ENCODE measurements at places on chromosomes 7 and 10. TPM values are rescaled to one million over a fixed set of nuclear protein-coding genes. Genes with fewer than 3 reads are reported as not detected.

DNA sequence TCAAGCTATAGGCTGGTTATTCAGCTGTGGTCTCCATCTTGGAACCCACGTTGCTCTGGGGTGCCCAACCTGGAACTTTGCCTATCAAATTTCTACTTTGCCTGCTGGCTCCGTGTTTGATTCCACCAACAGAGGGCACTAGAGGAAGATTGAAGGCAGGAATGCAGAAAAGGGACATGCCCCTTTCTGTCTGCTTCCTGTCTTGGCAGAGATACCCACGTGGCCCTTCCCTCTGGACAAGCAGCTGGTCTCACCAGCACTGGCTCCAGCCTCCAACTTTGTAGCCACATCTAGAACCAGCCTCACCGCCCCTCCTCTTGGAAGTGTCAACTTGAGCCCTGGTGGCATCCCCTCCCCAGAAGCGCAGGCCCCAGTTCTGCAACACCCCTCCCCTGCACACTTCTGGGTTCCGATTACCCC is 52.1 kb upstream of the ZNF438 start:
- no peak for DNase-seq

DNA sequence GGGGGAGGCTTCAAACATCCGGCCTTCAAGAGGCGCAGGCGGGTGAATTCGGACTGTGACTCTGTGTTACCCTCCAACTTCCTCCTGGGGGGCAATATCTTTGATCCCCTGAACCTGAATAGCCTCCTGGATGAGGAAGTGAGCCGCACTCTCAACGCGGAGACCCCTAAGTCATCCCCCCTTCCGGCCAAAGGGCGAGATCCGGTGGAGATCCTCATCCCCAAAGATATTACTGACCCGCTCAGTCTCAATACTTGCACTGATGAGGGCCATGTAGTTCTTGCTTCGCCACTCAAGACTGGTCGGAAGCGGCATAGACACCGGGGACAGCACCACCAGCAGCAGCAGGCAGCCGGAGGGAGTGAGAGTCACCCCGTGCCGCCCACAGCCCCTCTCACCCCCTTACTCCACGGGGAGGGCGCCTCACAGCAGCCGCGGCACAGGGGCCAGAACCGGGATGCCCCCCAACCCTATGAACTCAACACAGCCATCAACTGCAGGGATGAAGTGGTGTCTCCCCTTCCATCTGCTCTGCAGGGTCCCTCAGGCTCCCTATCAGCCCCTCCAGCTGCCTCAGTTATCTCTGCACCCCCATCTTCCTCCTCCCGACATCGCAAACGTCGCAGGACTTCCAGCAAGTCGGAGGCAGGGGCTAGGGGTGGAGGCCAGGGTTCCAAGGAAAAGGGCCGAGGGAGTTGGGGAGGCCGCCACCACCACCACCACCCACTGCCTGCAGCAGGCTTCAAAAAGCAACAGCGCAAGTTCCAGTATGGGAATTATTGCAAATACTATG is 1.1 kb downstream of the MEPCE start:
- no peak for DNase-seq

DNA sequence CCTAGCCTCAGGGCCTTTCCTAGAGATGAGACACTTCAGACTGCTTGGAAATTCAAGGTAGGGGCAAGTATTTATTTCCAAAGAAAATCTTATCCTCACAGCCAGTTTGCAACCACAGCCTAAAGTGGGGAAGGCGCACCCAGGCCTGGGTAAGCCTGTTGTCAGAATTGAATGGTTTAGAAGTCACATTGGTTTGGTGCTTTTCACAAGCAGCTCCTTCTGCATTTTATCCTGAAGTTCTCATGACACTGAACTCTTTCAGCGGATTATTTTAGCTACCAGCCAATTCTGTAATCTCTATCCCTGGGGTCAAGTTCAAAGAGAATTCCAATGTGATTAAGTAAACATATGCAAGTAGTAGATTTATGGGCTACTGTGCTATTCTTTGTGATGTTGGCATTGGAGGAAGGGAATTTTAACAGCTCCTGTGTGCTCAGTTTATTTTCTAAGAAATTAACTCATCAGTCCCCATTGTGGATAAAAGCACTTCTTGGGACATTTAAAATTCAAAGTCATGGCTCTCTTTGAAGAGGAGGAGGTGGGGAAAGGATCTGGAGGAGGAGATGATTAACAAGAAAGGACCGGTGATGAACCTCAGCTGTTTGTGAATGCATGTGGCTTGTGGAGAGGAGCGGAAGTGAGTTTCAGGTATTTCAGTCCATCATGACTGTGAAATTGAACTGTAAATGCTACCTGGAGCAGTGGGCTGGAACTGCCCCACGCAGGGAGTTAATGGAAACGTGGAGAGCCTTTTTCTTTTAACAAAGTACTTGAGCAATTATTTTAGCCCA is 90.2 kb upstream of the CACUL1 start:
- DNase-seq = no peak

- no peak for DNase-seq
Measured at GRCh38 chr7:48389977-48390376, 218.7 kb downstream of the ABCA13 start.

DNA sequence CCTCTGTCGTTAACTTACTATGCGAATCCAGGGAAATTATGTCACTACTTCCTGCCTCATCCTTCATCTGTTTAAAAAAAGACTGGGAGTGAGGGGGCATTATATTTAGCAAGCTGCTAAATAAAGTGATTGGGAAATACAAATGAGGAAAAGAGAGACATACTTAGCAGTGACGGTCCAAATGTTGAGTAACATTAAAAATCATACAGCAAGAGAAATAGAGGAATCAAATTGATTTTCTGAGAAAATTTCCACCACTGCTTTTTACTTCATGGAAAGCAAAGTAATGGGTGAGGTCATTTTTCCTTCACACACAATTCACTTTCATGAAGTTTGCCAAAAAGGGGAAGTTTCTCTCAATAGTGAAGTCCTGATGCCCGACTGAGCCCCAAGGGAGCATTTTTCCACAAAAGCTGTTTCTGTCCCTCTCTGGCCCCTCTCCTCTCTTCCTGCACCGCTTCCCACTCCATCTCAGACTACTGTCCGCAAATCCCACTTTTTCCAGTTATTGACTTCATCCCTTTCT is 61.9 kb upstream of the ADO start:
- DNase-seq = no peak

DNA sequence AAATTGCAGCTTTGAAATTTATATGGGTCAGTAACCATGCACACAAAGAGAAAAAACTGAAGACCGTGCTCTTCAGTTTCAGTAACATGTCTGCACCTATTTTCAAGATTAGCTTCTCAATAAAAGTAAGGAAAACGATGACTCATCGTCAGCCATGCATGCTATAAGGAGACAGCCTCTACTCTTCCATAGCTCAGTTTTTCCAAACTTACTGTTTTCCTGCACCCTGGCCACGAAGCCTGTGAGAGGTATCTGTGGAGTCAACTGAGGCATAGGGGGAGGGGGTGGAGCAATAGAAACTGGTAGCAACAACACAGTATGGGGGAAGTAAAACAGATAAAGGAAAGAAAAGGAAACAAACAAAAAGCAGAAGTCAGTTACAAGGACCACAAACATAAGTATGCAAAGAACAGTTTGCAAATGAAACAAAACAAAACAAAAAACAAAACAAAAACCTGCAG is 58.0 kb downstream of the PDSS1 start:
- DNase-seq = no peak

GRCh38 chr10:15419279-15419874 is 48.3 kb upstream of the FAM171A1 start:
- no peak for DNase-seq

DNA sequence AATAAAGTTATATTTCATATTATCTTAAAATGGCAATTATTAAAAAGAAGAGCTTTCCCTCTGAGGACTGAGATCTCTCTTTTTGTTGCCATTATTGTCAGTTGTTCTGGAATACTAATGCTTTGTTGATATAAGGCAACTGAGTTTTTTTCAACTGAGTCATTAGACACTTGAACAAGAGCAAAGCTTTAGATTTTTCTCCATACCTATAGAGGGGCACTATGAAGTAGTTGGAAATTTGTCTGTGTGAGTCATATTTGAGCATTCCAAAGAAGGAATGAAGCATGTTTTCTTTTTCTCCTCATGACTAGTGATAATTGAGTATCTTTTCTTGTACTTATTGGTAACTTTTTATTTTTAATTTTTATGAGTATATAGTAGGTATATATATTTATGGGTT is 24.5 kb downstream of the RPA3 start:
- no peak for DNase-seq

DNA sequence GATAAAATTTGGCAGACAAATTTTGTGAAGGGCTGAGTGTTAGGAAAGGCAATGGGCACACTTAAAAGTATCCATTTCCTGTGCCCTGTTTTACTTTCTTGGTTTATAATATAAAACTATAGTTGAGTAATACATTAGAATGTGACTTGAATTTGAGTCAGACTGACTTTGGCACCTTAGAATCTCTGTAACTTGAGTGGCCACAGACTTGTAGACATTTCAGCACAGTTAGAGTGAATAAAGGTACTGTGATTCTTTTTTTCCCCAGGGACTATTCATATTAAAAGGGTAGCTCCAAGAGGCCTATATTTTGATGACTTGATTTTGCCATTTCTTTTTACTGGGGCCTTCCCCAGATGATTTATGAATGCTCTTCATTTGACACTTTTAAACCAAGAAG is 22.4 kb downstream of the GBF1 start:
- no peak for DNase-seq

DNA sequence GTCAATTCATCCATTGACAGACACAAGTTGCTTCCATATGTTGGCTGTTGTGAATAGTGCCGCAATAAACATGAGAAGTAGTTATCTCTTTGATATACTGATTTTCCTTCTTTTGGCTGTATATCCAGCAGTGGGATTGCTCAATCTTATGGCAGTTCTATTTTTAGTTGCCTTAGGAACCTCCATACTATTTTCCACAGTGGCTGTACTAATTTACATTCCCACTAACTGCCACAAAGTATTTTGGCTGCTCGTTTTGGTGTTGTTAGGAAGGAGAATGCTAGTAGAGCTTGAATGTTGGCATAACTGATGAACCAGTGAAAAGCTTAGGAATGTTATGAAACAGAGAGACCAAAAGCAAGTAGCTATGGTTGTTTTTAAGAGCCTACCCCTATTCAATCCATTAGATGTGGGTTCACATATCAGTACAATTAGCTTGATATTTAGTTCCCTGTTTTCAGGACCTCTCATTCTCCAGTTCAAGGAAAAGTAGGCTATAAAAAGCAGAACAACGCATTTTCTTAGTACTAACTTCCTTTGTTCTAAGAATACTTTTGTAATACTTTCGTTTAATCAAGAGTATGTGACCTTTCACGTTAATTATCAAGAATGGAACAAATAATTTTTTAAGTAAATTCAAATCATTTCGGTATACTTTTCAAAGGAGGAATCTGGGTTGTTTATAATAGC is 100.3 kb downstream of the FAS start:
- DNase-seq = no peak

- DNase-seq = no peak
Measured at GRCh38 chr10:101880232-101880573, 36.6 kb upstream of the KCNIP2 start.

DNA sequence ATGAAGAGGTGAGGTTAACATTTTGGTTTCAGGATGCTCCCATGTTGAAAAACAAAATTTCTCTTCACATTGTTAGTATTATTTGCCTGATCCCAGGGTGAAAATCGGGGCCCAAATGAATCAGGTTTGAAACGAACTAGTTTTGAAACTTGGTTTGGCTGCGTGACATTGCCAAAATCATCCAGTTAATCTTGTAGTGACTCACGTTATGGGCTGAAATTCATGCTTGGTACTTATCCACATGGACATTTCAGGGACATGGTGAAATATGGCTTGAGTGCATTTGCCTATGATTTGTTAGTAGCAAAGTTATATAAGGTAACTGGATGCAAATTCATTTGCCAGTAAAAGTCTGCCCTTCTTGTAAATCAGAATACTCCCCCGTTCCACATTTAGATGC is 97.3 kb downstream of the CFAP58 start:
- DNase-seq = no peak

DNA sequence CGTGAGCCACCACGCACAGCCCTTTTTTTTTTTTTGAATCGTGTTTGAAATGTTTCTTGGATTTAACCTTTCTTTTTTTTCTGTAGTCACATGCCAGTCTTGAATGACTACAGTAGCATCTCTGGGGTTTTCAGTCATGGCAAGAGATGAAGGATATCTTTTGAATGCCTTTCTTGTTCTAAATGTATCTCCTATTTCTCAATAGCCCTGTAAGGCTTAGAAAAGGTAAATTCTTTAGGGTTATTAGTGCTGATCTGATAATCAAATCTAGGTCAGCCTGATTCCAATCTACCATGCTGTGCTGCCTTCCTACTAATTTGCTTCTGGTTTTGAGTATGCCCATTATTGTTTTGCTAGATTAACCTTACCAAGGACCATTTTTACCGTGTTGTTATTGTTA is 70.2 kb downstream of the TAX1BP1 start:
- DNase-seq = no peak

AASS gene
- total RNA-seq = 19.3 TPM

RBP3 gene
- total RNA-seq = not detected

HOXA4 gene
- total RNA-seq = not detected

All from occipital lobe (tissue), 3 donors.